ENCODE measurements at places on chromosomes 2 and 18.

DNA sequence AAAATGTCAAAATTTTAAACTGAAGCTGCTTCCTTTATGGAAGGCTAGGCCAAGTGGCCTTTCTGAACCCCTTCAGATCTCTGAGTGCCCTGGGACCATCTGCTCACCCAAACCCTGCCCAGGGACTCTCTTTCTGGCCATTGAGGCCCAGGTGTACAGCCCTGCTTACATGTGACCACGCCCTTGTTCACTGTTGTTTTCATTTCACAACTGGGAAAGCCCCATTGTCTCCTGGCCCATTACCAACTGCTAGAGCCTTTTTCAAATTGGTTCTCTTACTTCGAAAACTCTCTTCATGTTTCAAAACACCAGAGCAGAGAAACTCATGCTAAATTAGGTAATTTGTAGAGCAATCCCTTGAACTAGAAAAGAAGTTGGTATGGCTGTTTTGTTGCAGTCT, 219.5 kb upstream of the TANK start:
- no peak for ATAC-seq

DNA sequence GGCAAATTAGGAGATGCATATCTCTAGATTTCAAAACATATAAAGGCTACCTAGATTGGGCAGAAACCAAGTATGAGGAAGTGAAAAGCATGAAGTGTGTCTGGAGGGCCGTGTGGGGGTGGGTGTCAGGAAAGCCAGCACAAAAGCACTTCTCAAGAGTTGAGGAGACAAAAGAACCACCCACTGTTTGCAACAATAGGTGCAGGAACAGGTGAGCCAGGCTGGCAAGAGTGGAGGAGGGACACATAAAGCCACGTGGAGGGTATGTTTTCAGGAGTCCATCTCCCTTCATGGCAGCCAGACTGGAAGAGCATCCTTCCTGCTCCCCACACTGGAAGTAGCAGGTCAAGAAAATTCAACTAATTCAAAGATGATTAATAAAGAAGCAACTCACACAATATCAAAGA, 96.4 kb downstream of the CERS6 start:
- ATAC-seq: no peak

DNA sequence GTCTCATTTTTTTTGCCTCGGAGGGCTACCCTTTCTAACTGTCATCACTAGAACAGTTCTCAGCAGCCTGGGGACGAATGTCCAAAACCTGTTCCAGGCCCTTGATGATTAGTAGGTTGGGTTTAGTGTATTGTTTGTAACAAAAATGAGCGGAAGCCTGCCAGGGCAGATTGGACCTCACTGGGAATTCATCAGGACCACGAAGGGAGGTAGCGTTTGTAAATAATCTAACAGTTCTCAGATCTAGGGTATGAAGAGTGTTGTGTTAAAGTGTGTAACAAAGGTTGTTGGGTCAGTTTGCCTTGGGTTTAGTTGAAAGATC, 799 bp downstream of the CEP68 start:
- no peak for ATAC-seq

DNA sequence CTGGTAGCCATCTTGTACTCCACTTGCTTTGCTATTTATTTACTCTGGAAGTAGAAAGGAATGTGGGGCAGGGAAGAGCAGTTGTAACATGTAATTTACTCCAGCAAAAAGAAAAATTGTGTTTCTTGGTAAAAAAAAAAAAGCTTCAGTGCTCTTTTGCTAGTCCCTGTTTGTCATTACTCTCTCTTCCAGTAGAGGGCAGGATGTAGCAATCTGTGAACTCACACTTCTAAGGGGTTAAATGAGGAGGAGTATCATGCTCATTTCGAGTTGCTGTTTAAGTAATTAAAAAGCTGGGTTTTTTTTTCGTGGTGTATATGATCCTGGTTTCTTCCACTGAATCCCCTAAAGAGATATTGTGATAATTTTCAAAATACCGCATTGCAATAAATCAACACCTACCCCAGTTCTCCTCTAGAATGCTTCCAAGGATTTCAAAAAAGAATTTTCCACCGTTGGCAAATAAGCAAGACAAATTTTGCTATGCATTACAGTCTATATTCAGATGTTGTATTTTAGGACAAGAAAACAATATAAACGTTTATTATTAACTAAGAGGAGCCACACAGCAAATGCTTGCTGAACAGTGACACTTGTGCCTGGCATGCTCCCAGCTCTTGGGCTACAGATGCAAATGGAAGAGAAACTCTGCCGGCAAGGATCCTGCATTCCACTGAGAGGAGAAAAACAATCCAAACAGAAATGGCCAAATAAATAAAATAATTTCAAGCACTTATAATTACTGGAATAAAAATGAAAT, 261.6 kb downstream of the ASXL3 start:
- ATAC-seq: no peak

- no peak for ATAC-seq
Measured at GRCh38 chr2:118121101-118121500, 32.8 kb downstream of the INSIG2 start.

- ATAC-seq: peak; percentile 64
Measured at GRCh38 chr18:27363872-27364271, 178.8 kb upstream of the CHST9 start.

GRCh38 chr2:12684471-12684936, 32.2 kb upstream of the TRIB2 start:
- ATAC-seq: peak; percentile 89

GRCh38 chr2:46615986-46616485, 136.7 kb downstream of the TMEM247 start:
- peak; percentile 31 for ATAC-seq

- ATAC-seq: no peak
Measured at GRCh38 chr2:8239531-8240088, 442.2 kb upstream of the ID2 start.

DNA sequence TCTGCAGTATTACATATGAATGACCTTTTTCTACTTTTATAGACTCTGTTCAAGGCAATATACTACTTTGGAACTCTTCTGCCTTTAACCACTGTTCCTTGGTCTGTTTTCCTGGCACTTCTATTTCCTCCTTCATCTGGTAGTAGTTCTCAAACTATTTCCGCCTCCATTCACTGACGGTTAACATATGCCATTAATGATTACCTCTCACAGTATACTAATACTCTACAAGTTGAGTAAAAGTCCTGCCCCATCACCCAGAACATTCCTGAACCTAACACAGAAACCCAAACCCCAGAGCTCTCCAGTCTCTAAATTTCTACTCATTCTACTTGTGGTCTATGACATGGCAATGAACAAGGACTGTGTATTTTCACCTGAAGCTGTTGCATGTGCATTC, 4.5 kb downstream of the GFPT1 start:
- no peak for ATAC-seq

DNA sequence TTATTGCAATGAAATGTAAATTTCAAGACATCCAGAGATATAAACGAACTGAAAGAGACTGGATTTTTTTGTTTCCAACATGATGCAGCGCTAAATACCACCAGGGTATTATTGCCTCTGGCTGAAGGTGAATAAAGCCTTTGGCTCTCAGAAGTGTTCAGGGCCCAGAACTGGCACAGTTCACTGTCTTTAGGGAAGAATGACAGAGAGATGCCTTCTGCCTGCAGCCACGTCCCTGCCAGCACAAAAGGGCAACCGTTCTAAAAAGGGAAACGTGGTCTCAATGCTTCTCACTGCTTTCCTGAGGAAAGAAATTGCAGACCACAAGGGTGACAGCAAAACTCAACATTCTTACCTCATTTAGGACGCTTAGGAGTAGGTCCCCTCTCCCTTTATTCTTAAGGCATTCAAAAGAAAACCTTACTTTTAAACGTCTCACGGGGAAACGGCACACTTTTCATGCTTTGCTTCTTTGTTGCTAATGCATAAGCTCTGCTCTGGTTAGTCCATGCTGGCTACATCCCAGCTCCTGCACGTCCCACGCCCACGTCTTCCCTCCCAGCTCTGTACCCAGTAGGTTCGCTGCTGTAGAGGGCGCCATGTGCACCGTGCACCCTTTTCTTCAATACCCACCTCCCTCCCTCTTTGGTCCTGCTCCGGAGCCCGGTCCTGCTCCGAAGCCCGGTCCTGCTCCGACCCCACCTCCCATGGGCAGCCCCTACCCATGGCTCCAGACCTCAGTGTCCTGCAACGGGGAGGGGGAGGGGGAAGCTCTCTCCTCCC, 171.0 kb downstream of the HRH4 start:
- ATAC-seq: no peak

DNA sequence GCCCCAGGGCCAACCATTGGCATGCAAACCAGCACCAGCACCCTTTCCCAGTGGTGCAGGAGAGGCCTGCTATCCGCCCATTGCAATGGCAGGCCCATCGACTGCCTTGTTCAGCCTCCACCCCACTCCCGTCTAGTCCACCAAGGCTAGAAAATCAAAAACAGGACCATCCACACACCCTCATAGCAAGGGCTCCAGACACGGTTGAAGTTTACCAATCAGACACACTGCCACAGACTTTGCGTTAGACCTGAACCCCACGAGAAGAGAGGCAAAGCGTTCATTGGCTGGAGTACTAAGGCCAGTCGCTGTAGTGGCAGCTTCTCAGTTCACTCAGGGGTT, 95.3 kb upstream of the TEX51 start:
- ATAC-seq: no peak

GRCh38 chr2:224158831-224159230, 119.7 kb upstream of the SERPINE2 start:
- ATAC-seq: no peak

GRCh38 chr2:23330214-23330613, 54.8 kb upstream of the KLHL29 start:
- peak; percentile 47 for ATAC-seq

DNA sequence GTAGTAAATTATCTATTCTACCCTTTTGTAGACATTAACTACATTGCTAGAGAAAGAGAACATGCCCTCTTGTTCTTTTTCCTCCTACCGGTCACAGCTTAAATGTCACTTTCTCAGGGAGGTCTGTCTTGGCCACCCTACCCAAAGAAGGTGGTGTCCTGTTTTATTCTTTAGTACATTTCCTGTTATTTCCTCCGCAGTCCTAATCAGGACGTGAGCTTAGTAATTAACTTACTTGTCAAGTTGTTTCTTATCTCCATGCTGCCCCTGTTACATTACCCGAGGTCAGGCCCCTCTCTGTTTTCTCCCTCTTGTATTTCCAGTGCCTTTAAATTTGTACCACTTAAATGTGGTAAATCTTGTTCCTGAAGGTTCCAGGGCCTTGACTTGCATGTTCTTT, 73.7 kb upstream of the RMDN2 start:
- no peak for ATAC-seq

- ATAC-seq: peak; percentile 82
Measured at GRCh38 chr2:109209412-109209811, 80.4 kb downstream of the SH3RF3 start.

- no peak for ATAC-seq
Measured at GRCh38 chr2:29066997-29067605, 7.2 kb downstream of the PCARE start.

DNA sequence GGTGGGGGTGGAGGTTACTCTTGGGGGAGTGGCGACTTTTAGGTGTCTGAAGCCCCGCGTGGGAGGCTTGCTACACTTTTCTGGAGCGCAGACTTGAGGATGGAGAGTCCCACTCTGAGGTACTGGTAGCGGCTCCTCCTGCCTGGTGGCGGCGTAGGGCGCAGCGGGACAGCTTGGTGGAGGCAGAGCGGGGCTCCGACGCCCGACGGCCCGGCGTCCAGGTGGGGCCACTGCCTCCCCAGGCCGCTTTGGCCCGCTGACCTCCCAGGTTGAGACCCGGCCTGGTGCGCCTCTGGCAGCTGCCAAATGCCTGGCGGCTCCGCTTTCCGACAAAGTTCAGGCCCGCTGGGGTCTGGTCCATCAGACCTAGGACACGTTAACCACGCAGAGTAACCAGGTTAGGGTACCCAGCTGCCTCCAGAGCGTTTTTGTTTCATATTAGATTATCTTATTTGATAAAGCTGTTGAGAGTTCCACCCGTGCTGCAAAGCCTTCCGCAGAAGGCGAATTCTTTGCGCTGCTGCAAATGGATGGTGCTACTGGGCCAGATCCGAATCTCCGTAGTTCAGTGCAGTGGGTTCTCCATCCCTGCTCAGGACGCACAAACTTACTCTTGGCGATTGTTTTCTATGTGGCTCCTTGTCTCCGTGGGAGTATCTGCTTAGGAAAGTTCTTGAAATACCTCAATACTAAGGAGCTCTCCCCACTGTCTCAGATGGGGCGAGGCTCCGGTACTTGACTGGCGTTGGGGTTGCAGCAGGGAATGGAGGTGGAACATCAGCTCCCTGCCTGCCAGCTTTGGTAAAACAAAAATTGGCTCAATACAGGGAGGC, 405.9 kb downstream of the XIRP2 start:
- ATAC-seq: peak; percentile 33

GRCh38 chr2:123002660-123003248, 1022.3 kb upstream of the CNTNAP5 start:
- ATAC-seq: no peak

- no peak for ATAC-seq
Measured at GRCh38 chr2:145088756-145089155, 568.8 kb upstream of the ZEB2 start.
